ENCODE measurements at places on chromosomes 3 and 15.

- no peak for DNase-seq
Observed at GRCh38 chr3:139198186-139198585, 145.6 kb upstream of the MRPS22 start.

DNA sequence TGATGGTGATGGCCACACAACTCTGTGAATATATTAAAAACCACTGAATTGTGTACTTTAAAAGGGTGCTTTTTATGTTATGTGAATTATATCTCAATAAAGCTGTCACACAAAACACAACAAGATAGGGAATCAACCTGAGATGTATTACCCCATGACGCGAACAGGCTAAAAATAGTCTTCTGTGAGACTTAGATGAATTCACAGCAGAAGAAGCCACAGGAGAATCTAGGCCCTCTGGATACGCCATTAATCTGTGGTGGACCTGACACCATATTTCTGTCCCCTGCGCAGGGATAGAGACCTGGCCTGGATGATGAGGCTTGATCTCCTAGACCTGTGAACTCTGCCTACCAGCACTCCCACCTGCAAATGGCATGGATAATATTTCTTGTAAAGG is 146.0 kb upstream of the HACD2 start:
- DNase-seq = no peak

DNA sequence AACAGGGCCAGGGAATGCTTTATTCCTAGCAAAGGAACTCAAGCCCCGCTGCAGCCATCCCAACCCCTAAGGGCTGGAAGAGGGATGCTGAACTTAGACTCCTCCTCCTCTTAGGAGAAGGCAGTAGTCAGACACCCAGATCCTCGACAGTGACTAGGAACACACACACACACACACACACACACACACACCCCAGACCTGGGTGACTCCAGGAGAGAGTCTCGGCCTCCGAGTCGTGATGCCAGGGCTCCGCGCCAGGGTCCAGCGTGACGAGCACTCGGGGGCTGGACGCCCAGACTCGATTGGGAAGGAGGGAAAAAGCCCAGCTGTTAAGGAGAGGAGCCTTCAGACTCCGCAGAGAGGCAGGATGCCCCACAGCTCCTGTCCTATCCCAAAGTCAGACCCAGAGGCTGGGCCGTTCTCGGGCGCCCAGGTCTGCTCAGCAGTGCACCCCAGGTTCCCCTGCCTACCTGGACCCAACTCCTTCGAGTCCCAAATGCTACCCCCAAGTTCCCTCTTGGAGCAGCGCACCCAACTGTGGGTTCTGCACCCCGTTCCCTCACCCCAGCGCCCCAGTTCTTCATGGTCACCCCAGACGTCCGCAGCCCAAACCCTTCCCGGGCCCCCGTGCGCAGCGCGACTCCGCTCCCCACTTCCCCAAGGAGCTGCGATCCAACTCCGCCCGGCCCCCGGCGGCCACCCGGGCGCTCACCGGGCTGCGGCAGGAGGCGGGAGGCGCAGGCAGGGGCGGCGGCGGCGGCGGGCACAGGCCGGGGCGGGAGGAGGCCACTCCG is 421 bp downstream of the BMF start:
- DNase-seq = no peak

DNA sequence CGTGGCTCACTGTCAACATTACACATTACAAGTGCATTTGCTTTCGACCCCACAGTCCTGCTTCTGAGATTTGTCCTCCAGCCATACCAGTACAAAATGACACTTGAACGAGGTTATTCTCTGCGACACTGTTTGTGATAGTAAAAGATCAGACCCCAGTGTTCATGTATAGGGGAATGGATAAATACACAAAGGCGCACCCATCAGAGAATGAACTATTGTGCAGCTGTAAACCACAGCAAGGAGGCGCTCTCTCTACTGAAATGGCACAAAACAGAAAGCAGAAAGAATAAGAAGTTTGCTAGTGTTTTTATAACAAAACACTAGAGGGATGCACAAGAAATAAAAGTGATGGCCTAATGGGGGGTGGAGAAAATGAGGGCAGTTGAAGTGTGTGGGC is 4.9 kb upstream of the CHSY1 start:
- no peak for DNase-seq

DNA sequence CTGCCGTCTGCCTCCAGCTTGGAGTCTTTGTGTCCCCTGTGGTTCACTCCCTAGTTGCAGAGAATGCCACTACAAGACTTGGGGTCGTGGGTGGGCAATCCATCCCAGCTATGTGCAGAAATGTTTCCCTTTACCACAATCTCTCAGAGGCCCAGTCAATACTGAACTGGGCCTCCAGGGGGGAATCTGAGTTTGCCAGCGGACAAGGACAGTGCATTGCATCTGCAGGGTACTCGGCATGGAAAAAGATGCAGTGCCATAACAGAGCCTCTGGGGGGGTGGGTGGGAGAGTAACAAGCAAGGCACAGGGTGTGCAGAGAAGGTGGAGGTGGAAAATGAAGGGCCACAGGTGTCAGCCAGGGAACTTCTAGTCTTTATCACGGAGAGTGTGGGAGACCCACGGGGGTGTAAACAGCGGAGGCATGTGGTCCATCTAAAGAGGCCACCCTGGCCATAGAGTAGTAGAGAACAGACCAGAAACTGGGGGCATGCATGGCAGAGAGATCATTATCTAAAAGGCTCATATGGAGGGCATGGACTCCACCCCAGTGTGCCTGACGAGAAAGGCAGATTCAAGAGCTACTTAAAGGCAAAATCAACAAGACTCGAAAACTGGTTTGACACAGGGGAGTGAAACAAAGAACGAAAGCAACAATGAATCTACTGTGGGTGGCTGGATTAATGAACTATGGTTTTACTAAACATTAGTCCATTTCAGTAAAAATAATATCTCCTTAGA is 182.4 kb downstream of the ANXA2 start:
- no peak for DNase-seq

- no peak for DNase-seq
Observed at GRCh38 chr3:188641076-188641475, 487.1 kb downstream of the LPP start.

DNA sequence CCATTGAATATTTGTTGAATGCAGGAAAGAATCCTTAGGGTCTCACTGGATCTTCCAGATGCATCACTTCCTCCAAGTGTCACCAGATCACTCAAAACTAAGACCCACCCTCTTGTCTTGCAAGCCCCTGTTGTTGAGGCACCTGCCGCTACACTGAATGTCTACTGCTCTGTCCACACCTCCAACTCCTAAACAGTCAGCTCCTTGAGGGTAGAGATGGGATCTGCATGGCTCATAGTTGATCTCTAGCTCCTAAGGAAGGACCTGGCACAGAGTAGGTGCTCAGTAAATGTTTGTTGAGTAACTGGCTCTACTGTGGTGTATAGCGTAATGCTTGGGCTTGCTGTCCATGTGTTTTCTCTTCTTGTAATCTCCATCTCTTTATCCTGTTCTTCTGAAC is 8.8 kb downstream of the SLC6A20 start:
- DNase-seq = no peak

DNA sequence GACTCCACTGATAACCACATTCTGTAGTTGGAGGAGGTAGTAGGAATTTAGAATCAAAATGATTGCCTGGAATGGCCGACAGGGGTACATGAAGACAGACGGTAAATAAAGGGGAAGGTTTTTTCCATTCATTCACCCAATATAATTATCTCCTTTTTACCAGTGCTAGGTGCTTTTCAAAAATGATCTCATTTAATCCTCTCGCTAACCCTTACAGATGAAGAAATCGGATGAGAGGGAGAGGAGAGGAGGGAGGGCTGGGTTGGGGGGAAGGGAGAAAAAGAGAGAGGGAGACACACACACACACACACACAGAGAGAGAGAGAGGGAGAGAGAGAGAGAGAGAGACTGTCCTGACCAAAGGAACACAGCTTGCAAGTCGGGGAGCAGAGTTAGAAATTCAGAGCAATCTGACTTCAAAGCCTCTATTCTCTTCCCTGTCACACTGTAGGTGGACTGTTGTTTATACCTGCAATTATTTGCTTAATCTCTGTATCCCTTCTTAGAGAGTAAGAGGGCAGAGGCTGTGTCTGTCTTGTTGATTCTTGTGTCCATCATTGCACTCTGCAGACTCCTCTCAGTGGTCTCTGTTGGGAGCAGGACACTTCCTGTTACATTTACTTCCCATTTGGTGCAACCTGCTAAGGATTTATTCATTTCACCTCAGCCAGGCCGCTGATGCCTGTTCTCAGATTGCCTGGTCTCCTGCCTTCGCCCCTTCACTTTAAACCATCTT is 18.7 kb upstream of the PAQR9 start:
- no peak for DNase-seq

DNA sequence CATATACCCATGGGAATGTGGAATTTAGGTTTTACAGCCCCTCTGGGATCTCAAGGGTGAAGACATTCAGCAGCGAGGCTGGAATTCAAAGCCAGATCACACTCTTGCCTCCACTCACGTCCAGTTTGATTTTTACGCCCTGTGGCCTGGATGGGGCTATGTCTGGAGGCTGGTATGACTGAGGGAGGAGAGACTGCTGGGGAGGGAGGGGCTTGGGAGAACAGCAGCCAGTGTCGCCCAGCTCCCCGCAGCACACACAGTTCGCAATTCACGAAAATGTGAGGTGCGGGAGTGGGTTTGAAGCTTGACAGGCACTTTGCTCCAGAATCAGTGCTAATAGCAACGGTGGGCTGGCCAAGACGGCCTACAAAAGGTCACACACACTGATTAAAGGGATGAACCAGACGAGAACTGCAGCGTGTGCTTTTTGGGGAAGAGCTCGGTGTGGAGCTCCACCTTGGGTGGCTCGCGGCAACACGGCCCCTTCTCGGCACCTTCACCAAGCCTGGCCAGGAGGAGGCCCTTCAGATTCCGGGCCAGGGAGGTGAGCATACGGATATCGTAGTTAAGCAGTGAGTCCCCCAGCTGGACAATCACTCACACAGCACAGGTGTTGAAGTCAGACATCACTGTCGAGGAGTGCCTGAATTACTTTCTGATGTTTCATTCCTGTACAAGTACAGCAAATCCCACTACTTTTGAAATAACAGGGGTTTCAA is 16.4 kb downstream of the EHD4 start:
- no peak for DNase-seq

GRCh38 chr3:14701676-14702075 is 26.7 kb downstream of the C3orf20 start:
- DNase-seq = no peak

GRCh38 chr15:72890043-72890442 is 106.5 kb upstream of the ADPGK start:
- no peak for DNase-seq

- DNase-seq = no peak
Observed at GRCh38 chr3:126118591-126118990, 34.7 kb upstream of the SLC41A3 start.

DNA sequence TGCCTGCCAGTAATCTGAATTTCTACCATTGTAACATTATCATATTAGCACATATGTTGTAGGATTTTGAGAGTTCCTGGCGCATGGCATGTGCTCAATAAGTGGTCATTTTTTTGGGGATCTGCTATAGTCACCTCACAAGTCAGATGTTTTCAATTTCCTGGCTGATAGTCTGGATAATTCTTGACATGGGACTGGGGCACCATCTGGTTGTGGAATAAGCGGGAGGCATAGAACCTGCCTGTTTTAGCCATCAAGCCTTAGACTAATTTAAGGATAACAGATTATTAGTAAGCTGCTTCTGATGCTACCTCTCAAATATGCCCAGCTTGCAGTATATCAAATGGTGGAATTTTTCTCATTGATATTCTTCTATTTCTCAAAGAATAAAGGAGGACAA is 39.1 kb downstream of the GASK1A start:
- DNase-seq = no peak
